ENCODE measurements at places on chromosomes 5 and 9.

GRCh38 chr5:147170603-147171002 lies 64.2 kb upstream of the STK32A start:
- no peak for DNase-seq

DNA sequence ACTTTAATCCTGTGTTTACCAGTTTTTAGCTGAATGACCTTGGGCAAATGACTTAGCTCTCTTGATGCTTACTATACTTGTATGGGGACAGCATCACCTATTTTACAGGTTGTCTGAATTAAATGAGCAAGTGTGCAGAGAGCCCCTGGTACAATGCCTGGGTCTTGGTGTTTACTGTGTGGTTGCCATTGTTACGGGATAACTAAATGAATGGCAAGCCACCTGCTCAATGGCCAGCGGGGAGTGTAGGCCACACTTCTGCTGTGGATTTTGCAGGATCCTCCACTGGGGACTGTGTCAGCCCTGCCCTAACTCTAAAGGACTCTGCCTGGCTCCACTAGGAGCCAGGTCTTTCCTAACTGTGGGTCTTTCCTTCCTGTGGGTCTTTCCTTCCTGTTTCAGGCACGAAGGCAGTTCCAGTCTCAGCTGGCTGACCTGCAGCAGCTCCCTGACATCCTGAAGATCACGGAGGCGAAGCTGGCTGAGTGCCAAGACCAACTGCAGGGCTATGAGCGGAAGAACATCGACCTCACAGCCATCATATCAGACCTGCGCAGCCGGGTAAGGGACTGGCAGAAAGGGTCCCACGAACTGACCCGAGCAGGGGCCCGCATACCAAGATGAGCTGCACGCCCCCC lies 10.3 kb upstream of the GLE1 start:
- no peak for DNase-seq

DNA sequence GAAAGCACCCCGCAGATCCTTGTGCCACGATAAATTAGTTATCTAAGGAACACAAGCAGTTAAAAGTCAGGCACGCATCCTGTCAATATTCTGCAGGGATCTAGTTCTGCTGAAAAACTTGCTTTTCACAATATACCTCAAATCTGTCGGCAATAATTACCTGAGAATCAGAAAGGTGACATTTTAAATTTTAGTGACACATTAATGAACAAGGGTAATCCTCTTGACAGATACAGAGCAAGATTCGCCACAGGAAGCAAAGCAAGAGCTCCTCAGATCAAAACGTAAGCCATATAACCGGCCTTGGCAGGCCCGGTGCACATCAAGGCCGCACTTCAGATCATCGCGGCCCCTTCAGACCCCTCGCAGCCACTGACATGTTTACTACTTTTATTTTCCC lies 185.7 kb downstream of the ATPSCKMT start:
- DNase-seq, result no peak

DNA sequence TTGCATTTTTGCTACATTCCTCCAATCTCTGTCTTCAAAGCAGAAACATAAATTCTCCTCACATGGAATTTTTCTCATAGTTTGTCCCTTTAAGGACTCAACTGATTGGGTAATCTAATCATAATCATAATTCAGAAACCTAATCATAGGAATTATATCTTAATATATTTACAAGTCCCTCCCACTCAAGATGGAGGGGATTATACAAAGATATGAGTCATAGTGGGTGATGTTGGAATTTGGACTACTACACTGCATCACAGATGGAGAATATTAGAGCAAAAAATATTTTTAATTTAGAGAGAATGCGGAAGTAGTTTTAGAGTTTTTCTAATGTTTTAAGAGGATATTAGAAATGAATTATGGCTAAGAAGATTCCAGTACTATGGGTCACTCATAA lies 1034.0 kb downstream of the DTWD2 start:
- DNase-seq, result no peak

DNA sequence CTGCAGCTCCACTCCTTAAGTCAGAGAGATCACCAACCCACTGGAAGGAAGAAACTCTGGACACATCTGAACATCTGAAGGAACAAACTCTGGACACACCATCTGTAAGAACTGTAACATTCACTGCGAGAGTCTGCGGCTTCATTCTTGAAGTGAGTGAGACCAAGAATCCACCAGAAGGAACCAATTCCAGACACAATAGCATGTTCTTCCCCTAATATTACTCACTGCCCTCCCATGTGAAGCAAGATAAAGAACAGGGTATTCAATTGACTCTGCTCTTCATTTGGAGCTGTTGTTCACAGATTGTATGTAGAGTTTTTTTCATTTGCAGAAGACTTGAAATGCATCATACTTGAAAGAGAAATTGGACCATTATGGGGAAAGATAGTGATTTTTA lies 10.8 kb downstream of the SAXO1 start:
- no peak for DNase-seq

- DNase-seq, result no peak
Measured at GRCh38 chr5:169545762-169546161, 37.8 kb upstream of the SPDL1 start.

DNA sequence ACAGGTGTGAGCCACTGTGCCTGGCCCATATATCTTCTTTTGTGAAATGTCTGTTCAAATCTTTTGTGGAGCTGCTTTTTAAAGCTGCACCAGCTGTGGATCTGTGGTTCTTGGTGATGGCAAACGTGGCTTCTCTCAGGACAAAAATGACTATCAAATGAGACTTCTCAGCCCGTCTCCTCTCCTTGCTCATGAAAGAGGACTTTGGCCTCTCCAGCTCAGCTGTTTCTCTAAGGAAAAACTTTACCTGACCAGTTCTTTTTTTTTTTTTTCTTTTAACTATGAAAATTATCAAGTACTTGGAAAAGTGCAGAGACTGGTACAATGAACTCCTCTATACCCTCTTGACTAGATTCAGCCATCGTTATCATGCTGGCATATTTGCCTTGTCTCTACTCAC lies 44.8 kb downstream of the RALGPS1 start:
- no peak for DNase-seq

- no peak for DNase-seq
Measured at GRCh38 chr9:106920701-106921283, 57.8 kb downstream of the ZNF462 start.

- DNase-seq, result no peak
Measured at GRCh38 chr9:30925635-30926034, 1458.8 kb upstream of the ACO1 start.

DNA sequence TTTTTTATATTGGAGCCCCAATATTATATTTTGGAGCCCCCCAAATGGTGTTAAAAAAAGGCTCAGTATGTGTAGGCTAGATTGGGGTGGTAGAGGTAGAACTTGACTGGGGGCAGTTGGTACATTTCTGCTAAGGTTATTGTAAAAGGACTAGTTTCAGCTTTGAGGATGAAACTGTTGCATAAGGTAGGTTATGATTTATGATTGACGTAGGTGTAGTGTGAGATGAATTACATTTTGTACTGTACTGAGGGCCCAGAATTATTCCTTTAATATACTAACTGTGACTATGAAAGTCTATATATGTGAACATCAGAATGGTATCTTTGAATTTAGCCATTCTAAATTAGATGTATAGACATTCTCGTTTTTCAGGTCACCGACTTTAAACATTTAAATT lies 3.6 kb downstream of the RIC1 start:
- DNase-seq, result no peak

GRCh38 chr9:133098871-133099270 lies 22.2 kb downstream of the RALGDS start:
- DNase-seq, result no peak

DNA sequence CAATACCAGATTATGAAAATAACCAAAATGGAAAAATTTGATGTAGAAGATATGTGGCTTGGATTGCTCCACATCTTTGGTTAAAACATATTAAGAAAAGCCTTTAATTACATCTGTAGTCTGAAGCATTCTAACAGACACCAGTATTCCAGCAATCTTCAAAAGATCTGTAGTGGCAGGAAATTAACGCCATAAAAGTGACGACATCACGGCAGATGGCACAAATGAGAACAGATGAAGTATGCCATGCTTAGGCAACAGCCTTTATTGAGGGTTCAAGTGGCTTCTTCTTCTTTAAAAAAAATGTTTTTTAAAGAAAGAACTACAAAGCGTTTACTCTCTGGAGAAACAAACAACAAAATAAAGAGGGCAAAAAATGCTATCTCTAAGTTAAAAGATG lies 164.2 kb downstream of the MEF2C start:
- DNase-seq, result no peak

DNA sequence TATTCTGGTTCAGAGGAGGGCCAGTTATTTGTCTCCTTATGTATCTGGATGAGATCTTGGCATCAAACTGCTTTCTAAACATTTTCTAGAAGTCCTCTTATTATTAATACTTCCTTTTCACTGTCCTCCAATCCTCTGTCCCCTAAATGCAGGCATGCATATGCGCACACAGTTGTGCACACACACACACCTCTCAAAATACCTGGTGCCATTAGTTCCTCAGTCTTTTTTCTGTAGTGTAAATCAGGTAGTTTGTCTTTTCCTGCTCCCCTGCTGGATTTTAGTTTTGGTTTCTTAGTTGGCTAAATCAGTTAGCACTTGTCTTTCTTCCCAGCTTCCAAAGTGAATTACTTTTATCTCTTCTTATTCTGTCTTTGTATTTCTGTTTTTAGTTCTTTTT lies 55.8 kb upstream of the LRRC70 start:
- no peak for DNase-seq

Data from activated naive CD4-positive, alpha-beta T cell treated with anti-CD3 and anti-CD28 coated beads, Interleukin-2, amount 10 ng/mL, durations not matched to agents 7 days and 5 days (primary cell).